SJCRH30 (cell line): ENCODE measurements at places on chromosomes 5 and 9. TPM values are rescaled to one million over a fixed set of nuclear protein-coding genes. Genes with fewer than 3 reads are reported as not detected.

Gene PCA3
- total RNA-seq: 0.35 and 0.59 TPM in 2 replicates

Gene TNIP1
- 56.3 and 57.4 TPM in 2 replicates for total RNA-seq

Gene SNCAIP
- total RNA-seq: 0.13 and 0.49 TPM in 2 replicates

Gene PCDHB9
- total RNA-seq: 4.9 and 5.1 TPM in 2 replicates

Gene BAAT
- 0.10 TPM in 2 replicates for total RNA-seq

Gene FANCG
- total RNA-seq: 60.4 and 83.6 TPM in 2 replicates

Gene FREM1
- 10.4 and 12.4 TPM in 2 replicates for total RNA-seq

Gene KIF2A
- total RNA-seq: 74.0 and 77.7 TPM in 2 replicates

Gene LCN1
- not detected in 2 replicates for total RNA-seq

Gene EIF4E1B
- not detected in 2 replicates for total RNA-seq

Gene PIP5KL1
- total RNA-seq: 0.20 and 0.51 TPM in 2 replicates

Gene SHC3
- total RNA-seq: under 0.01 TPM in 1 of 2 replicates, not detected in the other

Gene NAIP
- total RNA-seq: 6.1 and 9.2 TPM in 2 replicates

Gene F2RL1
- 0.02 TPM in 1 of 2 replicates, not detected in the other for total RNA-seq

Gene TMEM174
- not detected in 2 replicates for total RNA-seq

Gene THBS4
- total RNA-seq: 4.6 and 6.0 TPM in 2 replicates

Gene RLN1
- total RNA-seq: not detected in 2 replicates

Gene NSG2
- not detected in 2 replicates for total RNA-seq

Gene NMUR2
- total RNA-seq: not detected in 2 replicates

Gene SPATA31A7
- not detected in 2 replicates for total RNA-seq

Gene KCNIP1
- total RNA-seq: 0.81 and 1.4 TPM in 2 replicates

Gene LCP2
- not detected in 2 replicates for total RNA-seq

Gene HSD17B3
- total RNA-seq: 0.20 and 0.23 TPM in 2 replicates

Gene ELOVL7
- total RNA-seq: 0.77 and 1.9 TPM in 2 replicates

Gene CCNJL
- total RNA-seq: 6.5 and 6.8 TPM in 2 replicates

Gene ARHGEF37
- total RNA-seq: 0.05 and 0.38 TPM in 2 replicates

Gene CDC25C
- 29.5 and 36.3 TPM in 2 replicates for total RNA-seq

Gene GLDC
- not detected in 2 replicates for total RNA-seq

Gene TUSC1
- 14.3 and 16.4 TPM in 2 replicates for total RNA-seq

Gene NTRK2
- total RNA-seq: under 0.01 TPM in 1 of 2 replicates, not detected in the other
